Stimulated activated CD4-positive, alpha-beta T cell treated with anti-CD3 and anti-CD28 coated beads, Interleukin-4, amount 100 ng/mL, for 4 hours (primary cell): ENCODE measurements at places on chromosomes 7 and 10.

- no peak for DNase-seq
Measured at GRCh38 chr10:7417103-7417623, 6.3 kb upstream of the SFMBT2 start.

DNA sequence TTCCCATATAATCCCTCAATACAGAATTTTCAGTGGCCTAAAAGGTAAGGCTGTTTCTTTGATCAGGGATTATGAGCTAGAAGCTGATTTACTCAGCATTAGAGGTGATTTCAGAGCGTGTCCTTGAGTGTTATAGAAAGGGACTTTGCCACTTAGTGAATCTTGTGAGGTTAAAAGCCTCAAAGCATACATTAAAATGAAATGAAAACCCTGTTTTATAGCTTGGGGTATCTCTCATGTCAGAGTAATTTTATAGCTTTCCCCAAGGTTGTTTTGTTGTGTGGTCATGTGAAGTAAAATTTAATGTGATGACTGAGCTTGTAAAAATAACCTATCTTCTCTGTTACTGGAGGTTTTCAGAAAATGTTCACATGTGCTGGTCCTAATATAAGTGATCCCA, 198.8 kb downstream of the CDCA7L start:
- DNase-seq: no peak

DNA sequence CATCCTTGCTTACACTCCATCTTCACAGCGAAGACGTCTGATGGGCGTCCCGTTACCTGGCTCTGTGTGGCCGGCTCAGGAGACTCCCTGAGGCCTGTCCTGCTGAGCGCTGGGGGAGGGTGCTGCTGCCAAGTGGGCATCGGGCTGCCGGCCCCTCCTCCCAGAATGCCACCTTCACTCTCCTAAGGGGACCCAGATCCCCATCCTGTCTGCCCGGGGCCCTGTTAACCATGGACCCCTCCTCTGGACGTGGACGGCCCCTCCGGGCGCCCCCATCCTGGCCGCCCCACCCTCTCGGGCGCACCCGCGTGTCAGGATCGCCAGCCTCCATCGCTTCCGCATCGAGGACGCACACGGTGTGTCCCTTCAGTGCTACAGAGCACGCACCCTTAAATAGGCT, 7.3 kb upstream of the FOXL3 start:
- DNase-seq: no peak

DNA sequence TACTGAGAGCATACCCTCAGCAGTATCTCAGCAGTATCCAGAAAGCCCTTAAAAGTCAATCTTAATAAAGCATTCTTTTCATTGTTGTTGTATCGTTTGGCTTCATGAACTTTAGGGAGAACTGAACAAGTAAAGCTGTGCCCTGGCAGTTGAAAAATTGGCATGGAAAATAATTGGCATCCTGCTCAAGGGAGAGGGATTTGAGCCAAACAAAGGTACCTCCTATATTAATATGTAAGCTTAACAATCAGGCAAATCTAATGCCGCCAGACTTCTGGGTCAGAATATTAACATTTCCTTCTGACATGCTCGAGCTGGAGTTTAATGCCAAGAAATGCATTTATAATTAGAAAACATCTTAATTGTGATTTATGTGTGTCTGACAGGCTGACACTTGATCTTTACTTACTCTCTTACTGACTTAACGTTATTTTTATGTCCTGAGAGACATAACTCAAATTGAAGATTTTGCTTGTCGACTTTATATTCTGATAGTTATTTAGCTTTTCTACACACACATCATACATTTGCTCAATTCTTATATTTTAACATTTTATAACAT, 42.1 kb upstream of the PCDH15 start:
- DNase-seq: no peak

GRCh38 chr10:3110782-3111620, 43.7 kb downstream of the PFKP start:
- no peak for DNase-seq

GRCh38 chr7:2214636-2215035, 18.1 kb downstream of the MAD1L1 start:
- DNase-seq: no peak
